ENCODE measurements at places on chromosomes 7 and 10.

GRCh38 chr10:94412449-94412848 is 10.1 kb downstream of the TBC1D12 start:
- no peak for DNase-seq

- DNase-seq: no peak
Observed at GRCh38 chr10:62710182-62710581, 94.3 kb upstream of the ADO start.

- no peak for DNase-seq
Observed at GRCh38 chr7:141709749-141710148, 1.6 kb downstream of the WEE2 start.

DNA sequence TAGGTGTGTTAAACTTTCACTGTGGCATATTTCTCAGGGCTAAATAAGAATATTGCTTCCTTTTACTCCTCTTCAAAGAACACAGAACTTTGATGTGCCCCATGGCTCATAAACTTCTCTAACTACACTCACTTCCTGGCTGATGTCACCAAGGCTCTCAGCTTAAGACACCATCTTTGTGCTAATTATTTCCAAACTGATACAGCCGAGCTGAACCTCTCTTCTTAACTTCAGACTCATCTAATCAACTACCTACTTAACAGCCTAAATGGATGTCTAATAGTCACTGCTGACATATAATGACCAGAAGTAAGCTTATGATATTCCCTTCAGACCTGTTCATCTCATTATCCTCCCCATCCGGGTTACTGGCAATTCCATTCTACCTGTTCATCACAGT is 3.6 kb downstream of the C10orf67 start:
- peak; percentile 37 for DNase-seq

GRCh38 chr10:69413221-69413865 is 3.4 kb downstream of the TACR2 start:
- DNase-seq: peak; percentile 67

GRCh38 chr7:4634166-4634565 is 47.9 kb upstream of the FOXK1 start:
- DNase-seq: no peak

DNA sequence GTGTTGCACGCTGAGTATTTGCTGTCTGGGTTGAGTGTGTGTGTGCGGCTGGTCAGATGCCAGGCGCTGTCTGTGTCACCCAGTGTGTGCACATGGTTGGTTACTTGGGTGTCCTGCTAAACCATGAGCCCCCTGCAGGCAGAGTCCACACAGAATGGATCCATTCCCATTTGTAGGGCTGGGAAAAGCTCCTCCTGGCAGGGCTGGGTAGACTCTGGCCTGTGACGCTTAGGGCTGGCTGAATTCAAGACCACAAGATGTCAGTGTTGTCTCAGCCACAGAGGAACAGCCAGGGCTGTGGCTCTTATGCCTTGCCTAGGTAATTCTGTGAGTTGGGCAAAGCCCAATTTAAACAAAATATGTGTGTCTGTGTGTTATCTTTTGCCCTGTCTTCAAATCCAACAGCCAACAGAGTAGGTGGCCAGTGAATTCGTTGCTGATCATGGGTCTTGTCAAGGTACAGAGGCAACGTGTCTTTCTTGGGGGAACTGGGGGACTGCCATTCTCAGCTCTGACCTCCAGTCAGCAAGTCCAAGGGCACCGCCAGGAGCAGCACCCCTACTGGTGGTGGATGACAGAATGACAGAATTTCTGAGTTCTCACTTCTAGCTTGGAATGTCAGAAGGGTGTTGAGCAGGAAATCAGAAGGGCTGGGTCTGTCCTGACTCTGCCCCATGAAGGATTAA is 285.1 kb downstream of the CCSER2 start:
- no peak for DNase-seq

- no peak for DNase-seq
Observed at GRCh38 chr10:88793712-88794299, 8.7 kb upstream of the LIPM start.

DNA sequence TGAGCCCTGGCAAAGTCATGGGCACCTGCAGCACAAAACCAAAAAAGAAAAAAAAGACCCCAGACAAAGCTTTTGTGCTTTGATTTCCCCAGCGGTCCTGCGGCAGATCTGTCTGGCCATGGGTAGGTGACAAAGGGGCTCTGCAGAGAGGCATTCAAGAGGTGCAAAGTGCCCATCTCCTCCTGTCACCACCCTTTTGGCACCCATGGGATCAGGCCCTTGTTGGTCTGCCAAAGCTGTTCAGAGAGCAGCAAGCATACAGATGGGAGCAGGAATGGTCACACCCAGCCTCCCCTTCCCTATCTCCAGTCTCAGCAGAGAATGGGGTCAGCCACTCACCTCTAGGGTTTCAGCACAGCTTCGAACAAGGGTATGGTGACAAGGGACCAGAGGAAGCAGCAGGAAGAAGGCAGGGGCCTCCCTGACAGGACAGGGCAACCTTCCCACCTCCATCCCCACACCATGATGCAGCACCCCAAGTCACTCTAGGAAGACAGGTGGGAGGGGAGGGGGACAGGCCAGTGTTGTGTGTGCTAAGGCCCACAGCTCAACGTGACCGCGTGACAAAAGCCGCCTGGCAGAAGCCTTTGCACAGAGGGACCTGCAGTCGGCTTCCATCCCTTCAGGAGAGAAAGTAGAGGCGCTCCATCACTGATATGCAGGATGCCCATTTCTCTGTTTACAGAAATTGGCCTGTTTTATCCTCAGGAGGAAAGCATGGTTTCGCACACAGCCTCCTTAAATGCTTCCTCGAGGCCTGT is 6.3 kb downstream of the CAMK2G start:
- no peak for DNase-seq

GRCh38 chr10:103192089-103192450 is 1.0 kb downstream of the NT5C2 start:
- no peak for DNase-seq

DNA sequence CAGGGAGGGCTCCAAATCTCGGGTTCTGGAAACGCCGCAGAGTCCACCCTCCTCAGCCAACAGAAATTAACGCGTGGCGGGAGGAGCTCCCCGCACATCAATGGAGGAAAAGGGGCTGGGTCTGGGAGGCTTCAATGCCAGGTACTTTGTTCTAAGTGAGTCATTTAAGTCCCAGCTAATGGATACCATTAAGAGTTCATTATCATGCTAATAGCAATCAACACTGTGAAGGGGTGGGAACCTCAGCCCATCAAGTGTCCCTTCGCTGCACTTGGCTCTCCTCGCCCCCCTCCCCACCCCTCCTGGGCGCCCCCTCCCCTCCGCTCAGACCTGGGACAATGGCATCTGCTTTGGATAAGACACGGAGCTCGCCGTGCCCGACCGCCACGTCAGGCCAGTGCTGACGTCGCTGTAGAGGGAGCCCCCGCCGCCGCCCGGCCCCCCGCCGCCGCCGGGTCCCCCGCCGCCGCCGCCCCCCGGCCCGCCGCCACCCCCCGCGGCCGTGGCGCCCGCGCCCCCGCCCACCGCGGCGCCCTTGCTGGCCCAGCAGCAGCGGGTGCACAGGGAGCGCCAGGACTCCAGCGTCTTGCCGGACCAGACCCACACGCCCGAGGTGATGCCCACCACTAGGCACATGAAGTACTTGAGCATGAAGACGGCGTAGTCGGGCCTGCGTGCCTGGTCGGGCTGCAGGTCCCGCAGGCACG is 2.9 kb downstream of the FZD8 start:
- no peak for DNase-seq

- DNase-seq: no peak
Observed at GRCh38 chr7:46461334-46461777, 540.3 kb upstream of the IGFBP3 start.

DNA sequence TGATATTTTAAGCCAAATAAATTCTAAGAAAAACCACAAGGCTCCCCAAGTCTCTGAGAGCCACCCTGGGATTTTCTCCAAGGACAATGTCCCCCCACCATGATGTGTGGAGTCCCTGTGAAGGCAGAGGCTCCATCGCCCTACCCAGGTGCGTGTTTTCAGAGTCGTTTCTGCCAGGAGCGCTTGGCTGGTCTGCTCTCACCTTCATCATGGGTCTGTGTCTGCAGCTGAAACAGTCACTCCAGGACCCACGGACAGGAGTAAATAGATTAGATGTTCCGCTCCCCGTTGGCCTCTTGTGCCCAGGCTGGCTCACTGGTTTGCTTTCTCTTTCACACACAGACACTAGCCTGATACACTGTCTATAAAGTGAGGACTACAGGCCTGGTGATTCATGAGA is 217.5 kb downstream of the SFMBT2 start:
- peak; percentile 77 for DNase-seq

- no peak for DNase-seq
Observed at GRCh38 chr7:103951311-103951710, 38.1 kb downstream of the RELN start.

DNA sequence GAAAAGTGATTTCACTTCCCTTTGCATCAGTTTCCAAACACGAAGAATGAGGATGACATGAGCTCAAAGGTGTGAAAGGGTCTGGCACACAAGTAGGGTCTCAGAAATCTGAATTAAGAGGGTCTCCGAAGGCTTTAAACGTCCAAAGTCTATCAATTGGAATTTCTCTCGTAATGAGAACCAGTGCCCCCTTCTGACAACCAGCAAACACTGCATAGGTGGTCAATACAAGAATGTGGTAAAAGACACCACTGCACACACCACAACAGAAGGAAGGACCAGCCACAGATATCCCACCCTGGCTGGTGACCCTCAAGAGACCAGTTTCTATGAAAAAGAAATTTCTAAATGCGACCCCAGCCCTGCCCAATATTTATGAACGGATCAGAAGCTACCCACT is 78.1 kb downstream of the CALN1 start:
- DNase-seq: no peak

DNA sequence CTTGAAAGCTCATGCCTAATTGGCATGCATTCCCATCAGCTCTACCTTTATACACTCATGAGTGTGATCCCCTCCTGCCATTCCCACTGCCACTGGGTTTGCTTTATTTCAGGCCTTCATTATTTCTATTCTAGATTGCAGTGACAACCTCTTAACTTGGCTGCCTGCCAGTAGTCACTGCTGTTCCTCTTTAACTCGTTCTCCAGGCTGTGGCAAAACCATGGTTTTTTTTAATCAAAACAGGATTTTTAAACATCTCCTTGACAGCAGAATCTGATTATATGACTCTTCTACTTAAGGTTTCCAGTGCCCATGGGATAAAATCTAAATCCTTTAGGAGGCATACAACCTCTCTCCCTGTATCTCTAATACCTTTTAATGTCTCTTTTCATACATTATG is 223.7 kb upstream of the PCDH15 start:
- no peak for DNase-seq

DNA sequence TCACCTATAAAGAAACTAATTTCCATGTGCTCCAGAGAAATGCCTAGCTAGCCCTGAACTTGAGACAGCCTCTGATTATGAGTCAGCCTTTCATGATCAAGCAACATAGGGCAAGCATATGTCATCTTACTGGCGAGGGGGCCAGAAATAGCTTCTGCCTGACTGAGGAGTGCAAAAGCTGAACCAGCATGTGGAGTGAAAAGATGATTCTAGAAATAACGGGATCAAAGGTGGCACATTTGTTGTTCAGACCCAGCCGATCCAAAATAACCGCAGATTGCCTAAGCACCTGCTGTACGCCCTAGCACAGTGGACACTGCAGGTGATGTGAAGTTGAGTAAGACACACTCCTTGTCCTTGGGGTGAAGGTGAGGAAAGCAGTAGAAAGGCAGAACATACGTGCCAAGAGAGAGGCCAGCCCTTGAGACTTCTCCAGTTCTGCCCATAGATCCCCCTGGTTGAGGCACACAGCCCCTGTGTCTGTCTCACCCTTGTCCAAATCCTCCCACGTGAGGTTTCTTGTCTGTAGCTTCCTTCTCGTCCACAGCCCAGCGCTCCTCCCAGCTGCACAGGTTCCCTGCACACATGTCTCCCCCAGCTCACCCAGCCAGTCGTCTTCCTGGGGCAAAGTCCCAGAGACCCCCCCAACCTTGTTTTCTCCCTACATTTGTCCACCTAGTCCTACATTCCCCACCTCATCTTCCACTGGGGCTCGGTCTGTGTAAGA is 2.8 kb upstream of the BCL7B start:
- peak; percentile 45 for DNase-seq

GRCh38 chr10:62788861-62789467 is 15.6 kb upstream of the ADO start:
- no peak for DNase-seq

- no peak for DNase-seq
Observed at GRCh38 chr7:82049891-82050533, 280.2 kb upstream of the HGF start.

DNA sequence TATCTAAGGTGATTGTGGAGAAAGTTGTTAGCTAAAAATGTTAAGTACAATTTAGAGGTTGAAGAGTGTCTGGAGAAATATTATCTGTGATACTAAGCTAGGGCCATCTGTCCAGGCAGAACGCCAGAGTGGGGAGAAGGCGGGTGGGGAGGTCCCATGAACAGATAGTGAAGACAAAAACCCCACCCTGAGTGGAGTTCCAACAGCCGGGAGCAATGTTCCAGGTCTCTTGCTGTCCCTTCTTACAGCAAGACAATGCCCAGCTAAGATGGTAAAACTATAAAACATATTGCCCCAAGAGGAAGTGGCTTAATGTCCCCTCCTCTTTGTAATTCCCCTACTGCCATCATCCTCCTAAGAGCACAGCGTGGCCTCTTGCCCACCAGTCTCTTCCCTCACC is 10.4 kb upstream of the IL15RA start:
- DNase-seq: no peak

GRCh38 chr10:72466018-72466417 is 111.3 kb upstream of the DNAJB12 start:
- DNase-seq: no peak

- DNase-seq: no peak
Observed at GRCh38 chr7:136709876-136710275, 158.6 kb upstream of the CHRM2 start.

DNA sequence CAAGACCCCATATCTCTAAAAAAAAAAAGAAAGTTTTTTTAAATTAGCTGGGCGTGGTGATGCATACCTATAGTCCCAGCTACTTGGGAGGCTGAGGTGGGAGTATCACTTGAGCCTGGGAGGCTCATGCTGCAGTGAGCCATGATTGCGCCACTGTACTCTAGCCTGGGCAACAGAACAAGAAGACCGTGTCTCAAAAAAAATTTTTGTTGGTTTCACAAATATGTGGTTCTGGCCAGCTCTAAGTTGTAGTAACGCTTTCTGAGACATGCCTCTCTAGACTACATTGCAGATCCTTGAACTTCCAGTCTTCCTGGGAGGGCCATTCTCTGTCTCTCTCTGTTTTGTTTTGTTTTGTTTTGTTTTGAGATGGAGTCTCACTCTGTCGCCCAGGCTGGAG is 24.6 kb upstream of the RHBDD2 start:
- no peak for DNase-seq

DNA sequence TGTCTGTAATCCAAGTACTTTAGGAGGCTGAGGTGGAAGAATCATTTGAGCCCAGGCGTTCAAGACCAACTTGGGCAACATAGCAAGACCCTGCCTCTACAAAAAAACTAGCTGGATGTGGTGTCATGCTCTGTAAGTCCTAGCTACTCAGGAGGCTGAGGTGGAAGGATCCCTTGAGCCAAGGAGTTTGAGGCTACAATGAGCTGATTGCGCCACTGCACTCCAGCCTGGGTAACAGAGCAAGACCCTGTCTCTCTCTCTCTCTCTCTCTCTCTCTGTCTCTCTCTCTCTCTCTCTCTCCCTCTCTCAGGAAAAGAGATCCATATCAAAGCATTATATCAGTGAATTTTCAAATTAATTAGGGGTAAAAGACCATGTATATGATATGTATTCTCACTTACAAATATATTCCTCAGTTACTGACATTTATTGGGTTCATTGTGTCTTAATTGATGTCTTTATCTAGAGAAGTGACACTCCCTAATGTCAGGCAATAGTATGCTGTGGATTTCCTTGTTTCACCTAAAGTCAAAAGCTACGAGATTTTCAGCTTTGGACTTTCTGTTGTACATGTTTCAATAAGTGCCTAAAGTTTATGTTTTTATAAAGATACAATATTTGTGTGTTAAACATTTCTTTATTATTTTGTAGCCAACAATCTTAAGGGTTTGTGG is 76.7 kb downstream of the SHH start:
- DNase-seq: no peak

All from activated CD8-positive, alpha-beta T cell treated with anti-CD3 and anti-CD28 coated beads for 36 hours (primary cell).